ENCODE measurements at places on chromosomes 5 and 9.

- DNase-seq: no peak
These were observed 50.1 kb upstream of the PDE4D start for GRCh38 chr5:59943452-59944113.

- DNase-seq: no peak
These were observed 547 bp downstream of the CLTA start for GRCh38 chr9:36191290-36191645.

GRCh38 chr9:84174486-84174885, 166.1 kb downstream of the SLC28A3 start:
- no peak for DNase-seq

- DNase-seq: no peak
These were observed 561.1 kb downstream of the RAB3C start for GRCh38 chr5:59143926-59144333.

DNA sequence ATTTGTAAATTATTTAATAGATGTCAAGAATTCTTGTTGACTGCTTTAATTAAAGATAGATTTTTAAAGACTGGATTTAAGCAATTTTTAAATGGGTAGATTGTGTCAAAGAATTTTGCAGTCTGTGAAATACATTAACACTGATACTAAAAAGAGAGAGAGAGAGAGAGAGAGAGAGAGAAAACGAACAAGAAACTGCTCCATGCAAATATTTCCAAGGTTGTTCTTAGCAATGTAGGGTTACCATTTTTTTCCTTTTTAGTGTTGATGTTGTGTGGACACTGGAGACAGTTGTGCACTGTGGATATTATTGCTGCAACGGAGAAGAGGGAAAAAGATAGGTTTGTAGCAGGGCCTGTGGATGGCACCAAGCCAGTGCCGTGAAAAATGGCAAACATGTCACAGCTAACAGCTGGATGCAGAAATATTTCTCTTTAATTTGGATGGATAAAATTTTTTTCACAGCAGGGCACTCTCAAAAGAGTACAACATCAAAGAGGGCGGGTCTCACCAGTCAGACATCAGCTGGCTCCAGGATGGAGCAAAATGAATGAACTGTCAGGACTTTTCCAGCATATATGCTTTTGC, 58.2 kb downstream of the PRDM6 start:
- DNase-seq: no peak

DNA sequence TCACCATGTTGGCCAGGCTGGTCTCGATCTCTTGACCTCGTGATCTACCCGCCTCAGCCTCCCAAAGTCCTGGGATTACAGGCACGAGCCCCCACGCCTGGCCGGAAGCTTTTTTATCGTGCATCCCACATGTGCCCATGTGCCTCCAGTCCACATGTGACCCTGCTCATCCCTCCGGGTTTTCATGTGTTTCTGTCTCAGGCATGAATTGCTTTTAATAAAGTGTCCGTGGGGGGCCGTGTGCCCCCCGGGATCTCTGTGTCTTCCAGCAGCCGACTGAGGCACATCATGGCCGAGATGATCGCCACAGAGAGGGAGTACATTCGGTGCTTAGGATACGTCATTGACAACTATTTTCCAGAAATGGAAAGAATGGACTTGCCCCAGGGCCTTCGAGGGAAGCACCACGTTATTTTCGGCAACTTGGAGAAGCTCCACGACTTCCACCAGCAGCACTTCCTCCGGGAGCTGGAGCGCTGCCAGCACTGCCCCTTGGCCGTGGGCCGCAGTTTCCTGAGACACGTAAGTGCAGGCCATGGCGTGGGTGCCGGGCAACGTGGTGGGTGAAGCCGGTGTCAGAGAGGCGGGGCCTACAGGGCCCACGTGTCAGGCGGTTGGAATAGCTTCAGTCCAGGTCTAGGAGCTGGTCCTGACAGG, 22.1 kb upstream of the LRRC14B start:
- DNase-seq: no peak

- DNase-seq: no peak
These were observed 1428.6 kb downstream of the MAT2B start for GRCh38 chr5:164934039-164934438.

GRCh38 chr5:149237662-149238061, 34.0 kb upstream of the AFAP1L1 start:
- DNase-seq: no peak

- peak; percentile 46 for DNase-seq
These were observed 417 bp downstream of the SRD5A1 start for GRCh38 chr5:6633469-6634245.

DNA sequence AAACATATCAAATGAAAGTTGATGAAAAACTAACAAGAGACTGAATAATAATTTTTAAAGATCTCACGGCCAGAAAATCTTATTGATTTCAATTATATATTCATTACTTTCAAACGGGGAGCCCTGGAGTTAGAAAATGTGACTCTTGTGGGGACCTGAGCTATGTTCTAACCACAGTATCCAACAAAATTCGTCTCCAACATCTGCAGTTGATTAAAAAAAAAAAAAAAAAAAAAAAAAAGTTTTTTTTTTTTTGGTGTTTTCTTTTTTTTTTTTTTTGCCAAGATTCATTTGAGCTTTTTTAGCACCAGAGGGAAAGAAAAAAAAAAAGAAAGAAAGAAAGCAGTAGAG, 144.3 kb upstream of the PIK3R1 start:
- no peak for DNase-seq

- no peak for DNase-seq
These were observed 446.0 kb downstream of the ISL1 start for GRCh38 chr5:51829230-51829629.

DNA sequence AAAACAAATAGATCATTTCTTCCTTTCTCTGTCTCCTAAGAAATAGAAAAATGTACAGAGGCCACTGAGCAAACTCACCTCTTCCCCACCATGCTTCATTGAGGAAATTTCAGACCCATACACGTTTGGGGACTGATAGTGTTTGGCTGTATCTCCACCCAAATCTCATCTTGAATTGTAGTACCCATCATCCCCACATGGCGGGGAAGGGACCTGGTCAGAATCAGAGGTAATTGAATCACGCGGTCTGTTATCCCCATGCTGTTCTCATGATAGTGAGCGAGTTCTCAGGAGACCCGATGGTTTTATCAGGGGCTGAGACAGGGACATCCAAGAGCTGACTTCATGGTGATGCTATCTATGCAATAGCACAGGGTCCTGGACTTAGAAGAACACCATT, 1655.8 kb downstream of the MAT2B start:
- no peak for DNase-seq

DNA sequence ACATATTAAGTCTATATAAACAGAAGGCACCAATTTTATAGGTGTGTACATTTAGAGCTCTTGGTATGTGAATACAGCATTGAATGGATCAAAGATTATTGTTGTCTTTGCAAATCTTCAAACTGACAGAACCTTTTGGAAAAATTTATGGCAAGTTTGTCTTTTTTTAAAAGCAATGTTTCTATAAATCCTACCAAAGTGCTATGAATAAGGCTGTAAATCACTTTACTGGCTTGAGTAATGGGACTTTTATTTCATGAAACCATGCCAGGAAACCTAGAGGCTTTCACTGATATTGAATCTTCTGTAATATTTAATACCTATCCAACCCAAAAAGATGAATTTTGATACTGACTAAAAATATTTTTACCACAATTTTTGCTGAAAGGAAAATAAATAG, 7.4 kb upstream of the DAPK1 start:
- DNase-seq: no peak

GRCh38 chr9:36987409-36987808, 46.7 kb downstream of the PAX5 start:
- no peak for DNase-seq

GRCh38 chr5:33824516-33825195, 67.1 kb downstream of the ADAMTS12 start:
- no peak for DNase-seq

- DNase-seq: no peak
These were observed 53.9 kb downstream of the ZNF366 start for GRCh38 chr5:72453246-72453775.

Data from anterior cingulate cortex (tissue), 58 donors.